ENCODE measurements at places on chromosomes 3 and 15.

DNA sequence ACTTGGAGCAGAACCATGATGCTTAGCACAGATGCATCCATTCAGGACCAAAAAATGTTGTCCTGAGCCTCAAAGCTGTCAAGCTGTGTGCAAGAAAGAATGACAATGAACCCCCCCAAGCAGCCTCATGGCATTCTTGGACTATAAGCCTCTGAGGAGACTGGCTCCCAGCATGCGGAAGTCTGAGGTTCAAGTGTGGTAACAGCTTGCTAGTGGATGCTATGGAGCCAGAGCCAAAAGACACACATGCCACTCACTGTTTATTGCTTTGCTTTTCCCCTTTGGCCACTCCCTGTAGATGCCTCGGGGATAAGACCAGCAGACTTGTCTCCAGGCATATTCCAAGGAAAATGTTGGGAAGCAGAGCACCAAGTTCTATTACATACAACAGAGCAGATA lies 38.2 kb upstream of the SNRK start:
- no peak for DNase-seq

- DNase-seq: no peak
Observed at GRCh38 chr3:78023257-78023656, 983.4 kb downstream of the ROBO2 start.

GRCh38 chr15:57470543-57470942 lies 94.2 kb downstream of the CGNL1 start:
- no peak for DNase-seq

DNA sequence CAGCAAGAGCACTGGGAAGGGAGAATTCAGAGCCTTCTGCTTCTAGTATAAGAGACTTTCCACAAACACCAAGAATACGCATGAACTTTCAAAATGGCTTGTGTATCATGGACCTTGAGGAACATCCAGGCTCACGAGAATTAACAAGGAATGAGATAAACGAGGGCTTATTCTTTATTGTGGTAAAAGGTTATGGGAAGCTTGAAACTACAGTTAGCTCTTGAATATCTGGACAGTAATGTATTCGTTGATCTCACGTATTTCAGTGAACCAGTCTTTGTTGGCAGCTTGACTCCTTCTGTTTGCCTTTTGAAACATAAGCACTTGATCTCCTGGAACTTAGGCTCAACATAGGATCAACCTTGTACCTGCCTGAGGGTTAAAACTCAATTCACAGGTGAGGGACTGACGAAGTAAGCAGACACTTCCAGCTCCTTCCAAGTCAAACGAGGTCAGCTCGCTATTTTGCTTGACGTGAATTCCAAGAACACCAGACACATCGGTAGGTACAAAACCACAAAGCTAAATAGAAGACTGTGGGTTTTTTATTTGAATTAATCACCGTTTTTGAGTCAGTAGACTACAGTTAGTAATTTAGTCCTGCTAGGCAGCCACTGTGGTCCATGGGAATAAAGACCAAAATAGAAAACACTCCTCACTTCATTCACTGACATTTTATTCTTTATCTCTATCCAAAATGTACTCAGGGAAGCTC lies 30.8 kb downstream of the GALNT15 start:
- no peak for DNase-seq

DNA sequence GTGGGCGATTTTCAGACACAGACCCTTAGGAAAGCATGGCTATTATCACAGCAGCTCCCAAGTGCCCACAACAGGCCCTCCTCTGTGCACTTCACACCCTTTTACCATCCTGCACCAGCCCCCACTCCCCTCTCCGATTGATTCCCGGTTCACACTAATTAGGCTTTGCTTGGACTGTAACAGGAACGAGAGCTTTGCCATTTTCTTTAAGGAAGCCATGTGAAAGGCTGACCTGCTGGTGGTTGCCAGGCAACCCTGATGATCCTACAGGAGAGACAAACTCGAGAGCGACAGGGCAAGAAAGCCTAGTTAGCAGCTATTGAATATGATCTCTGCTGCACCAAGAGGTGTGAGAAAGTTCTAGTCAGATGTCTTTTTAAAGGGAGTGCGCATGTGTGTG lies 28.2 kb upstream of the DET1 start:
- DNase-seq: no peak

DNA sequence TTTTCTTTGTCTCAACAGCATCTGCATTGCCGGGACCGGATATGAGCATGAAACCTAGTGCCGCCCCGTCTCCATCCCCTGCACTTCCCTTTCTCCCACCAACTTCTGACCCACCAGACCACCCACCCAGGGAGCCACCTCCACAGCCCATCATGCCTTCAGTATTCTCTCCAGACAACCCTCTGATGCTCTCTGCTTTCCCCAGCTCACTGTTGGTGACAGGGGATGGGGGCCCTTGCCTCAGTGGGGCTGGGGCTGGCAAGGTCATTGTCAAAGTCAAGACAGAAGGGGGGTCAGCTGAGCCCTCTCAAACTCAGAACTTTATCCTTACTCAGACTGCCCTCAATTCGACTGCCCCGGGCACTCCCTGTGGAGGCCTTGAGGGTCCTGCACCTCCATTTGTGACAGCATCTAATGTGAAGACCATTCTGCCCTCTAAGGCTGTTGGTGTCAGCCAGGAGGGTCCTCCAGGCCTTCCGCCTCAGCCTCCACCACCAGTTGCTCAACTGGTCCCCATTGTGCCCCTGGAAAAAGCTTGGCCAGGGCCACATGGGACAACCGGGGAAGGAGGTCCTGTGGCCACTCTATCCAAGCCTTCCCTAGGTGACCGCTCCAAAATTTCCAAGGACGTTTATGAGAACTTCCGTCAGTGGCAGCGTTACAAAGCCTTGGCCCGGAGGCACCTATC lies 5.0 kb downstream of the NUTM1 start:
- DNase-seq: no peak

GRCh38 chr3:126924458-126924857 lies 58.5 kb upstream of the PLXNA1 start:
- DNase-seq: no peak
